ENCODE measurements at places on chromosomes 12 and 14.

DNA sequence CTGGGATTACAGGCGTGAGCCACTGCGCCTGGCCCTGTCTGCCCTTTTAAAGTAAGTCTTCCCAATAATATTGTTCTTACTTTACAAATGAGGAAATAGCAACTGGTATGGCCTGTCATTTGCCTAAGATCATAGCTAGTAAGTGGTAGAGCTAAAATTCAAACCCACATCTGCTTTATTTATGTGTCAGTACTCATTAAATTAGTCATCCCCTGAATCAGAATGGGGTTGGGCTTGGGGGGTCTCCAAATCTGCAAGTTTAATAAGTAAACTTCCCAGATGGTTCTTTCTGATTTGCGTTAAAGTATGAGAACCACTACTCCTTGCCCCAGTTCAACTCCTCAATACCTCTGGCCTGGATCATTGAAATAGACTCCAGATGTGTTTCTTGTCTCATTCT lies 96.2 kb downstream of the FAR2 start:
- DNase-seq: no peak

- no peak for DNase-seq
These were observed 326.6 kb downstream of the BTG1 start for GRCh38 chr12:91819132-91819447.

- no peak for DNase-seq
These were observed 105.9 kb upstream of the ETV6 start for GRCh38 chr12:11543457-11544158.

DNA sequence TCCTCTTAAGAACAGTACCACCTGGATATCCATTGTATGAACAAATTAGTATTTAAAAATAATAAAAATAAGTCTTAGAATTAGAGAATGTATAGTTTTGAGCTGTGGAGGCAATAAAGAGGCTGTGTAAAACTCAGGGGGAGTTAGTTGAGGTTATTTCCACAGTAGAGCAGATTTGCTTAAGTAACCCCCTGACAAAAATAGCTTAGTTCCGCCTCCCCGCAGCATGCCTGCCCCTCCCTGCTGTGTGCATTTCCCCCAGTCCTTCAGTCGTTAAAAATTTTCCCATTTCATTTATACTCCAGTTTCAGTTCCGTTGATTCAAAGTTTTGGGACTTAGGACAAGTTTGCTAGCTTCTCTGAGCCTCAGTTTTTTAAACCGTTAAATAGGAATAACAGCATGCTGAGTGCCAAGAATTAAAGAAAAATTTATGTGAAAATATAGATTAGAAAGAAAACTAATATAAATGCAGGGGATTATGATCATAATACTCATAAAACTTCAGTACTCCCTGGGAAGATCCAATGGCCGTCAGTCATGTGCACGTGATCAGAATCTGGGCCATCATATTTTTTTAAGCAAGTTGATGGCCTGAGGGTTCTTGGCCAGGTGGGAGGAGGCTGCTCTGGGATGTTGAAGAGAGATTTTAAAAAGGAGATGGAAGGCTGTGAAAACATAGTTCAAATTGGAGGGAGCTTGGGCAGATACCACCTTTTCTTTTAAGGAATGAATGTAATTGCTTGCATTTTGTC lies 14.5 kb upstream of the SLC38A2 start:
- DNase-seq: no peak

DNA sequence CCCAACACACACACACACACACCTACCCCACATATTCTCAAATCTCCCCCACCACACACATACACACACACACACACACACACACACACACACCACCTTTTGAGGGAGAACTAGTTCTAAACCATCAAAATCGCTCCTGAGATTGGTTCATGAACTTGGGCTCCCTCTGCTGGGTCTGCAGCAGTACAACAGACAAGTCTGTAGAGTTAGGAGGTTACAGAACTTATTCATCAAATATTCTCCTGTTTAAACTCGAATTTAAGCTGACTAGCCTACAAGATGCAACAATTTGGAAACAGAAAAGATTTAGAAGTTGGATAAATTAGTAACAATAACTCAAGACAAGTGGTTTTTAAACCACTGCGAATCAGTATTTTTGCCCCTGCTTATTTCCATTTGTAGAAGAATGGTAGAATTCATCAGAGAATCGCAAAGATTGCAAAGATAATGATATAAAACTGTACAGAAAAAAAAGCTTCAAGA lies 136.4 kb upstream of the USP15 start:
- peak; percentile 14 for DNase-seq

- DNase-seq: no peak
These were observed 13.1 kb downstream of the ARMH4 start for GRCh38 chr14:58138714-58139482.

GRCh38 chr12:24798335-24798734 lies 150.6 kb downstream of the BCAT1 start:
- DNase-seq: no peak

- peak; percentile 30 for DNase-seq
These were observed 430 bp downstream of the SLC41A2 start for GRCh38 chr12:104957719-104958000.

DNA sequence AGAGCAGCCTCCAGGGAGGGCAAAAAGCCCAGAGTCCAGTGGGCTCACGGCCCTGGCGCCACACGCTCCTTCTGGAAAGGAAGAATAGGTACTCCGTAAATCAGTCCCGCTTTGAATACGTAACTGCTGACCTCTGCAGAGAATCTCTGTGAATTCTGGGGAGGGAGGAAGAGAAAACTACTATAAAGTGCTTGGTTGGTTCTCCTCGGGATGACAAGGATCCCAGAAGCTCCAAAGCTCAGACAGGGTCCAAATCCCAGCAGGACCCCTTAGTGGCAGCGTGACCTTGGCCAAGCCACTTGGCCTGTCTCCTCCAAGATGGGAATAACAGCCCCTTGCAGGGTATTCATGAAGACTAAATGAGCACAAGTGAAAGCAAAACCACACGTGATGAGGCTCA lies 31.7 kb downstream of the ANO2 start:
- no peak for DNase-seq

- DNase-seq: no peak
These were observed 62.4 kb downstream of the TMEM30B start for GRCh38 chr14:61218767-61219166.

- DNase-seq: peak; percentile 39
These were observed 17.3 kb upstream of the YY1 start for GRCh38 chr14:100221533-100222223.

DNA sequence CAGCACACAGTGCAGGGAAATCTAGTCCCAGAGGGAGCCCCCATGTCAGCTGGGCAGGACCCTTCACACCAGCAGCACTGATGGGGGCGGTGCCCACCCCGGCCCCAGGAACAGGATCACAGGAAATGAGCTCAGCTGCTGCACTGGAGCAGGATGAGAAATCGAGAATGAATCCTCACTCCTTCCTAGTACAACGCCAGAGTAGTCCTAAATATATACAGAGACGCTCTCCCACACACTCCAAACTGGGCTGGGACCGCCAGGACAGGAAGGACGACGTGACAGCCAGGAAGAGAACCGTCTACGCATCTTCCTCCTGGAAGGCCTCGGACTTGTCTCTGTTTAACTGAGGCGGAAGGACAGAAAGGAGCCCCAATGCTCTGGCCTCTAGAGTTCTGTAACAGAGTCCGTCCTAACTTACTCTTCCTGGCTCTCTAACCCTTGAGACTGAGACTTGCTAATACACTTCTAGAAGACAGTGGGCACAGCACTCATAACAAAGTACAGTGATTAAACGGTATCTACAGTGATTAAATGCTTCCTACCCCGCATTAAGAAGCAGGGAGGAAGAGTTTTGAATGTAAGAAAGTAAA lies 33.4 kb downstream of the CDC42BPB start:
- DNase-seq: no peak

DNA sequence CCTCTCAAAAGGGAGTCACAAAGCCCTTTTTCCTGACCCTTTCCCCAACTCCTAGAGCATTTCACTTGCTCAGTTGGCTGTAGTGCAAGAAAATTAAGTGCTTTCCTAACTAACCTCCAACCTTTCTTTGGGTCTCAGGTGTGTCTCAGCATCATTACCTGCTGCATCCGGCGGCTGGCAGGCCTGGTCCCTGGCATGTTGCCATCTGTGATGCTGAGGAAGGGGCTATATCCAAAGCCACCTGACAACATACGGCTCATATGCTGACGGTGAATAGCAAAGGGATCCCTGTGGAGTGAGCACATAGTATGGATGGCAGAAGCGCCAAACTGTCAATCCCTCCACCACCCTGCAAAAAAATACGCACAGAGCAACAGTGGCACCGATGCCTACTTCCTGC lies 1.2 kb downstream of the MLF2 start:
- DNase-seq: no peak

DNA sequence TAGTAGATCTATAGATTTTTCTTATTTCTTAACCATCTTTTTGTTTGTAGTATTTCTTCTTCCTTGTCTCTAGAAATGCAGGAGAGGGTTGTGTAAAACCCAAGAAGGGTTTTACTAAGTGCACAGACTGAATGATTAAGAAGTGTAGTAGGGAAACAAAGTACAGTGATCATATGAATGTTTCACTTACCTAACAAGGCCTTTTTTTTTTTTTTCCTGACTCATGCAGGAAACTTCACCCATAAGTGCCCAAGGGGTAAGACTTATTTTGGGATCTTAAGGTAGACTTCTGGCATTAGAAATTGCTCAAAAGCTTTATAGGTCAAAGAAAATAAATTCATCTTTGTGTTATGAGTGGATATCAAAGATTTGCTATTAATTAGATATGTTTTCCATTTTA lies 10.2 kb downstream of the SCN8A start:
- DNase-seq: no peak

DNA sequence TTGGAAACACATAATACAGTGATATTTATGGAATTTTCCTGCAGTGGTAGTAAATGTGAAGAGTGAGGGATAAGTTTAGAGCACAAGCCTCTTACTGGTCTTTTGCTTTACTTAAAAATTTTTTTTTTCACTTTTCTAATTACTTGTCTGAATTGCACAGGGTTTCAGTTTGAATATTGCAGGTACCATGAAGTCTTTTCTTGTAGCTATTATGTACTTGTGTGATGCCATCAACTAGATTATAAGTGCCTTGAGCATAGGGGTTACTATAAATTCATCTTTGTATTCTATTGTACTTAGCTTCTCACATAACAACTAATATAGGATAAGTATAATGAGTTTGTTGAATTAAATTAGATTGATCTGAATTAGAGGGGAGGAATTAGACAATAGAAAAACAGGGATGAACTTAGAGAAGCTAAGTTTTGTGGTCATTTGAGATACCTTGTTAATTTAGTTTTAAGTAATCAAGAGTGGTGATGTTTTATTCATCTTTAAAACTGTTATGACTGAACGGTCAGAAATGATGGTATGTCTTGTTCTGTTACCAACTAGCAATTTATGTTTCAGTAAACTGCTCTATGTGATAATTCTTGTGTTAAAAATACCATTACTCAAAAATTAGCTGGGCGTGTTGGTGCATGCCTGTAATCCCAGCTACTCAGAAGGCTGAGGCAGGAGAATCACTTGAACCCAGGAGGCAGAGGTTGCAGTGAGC lies 42.1 kb downstream of the CCDC91 start:
- DNase-seq: no peak

DNA sequence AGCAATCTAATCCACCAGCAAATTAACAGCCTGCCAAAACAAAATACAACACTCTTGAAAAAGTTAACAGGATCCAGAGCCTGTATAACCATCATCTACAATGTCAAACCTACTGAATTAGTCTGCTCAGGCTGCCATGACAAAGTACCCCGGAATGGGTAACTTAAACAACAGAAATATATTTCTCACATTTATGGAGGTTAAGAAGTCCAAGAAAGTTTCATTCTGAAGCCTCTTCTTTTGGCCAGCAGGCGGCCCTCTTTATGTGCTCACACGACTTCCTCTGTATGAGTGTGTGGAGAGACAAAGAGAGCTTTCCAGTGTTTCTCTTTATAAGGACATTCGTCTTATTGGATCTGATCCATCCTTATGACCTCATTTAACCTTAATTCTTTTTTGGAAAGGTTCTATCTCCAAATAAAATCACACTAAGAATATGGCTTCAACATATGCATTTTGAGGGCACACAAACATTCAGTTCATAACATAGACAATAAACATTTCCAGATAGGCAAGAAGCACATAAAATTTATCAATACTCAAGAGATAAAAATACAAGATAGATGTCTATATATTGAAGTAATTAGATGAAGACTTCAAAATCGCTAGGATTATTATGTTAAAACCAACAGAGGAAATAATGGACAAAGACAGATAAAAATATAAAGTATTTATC lies 5.9 kb upstream of the RERG start:
- DNase-seq: no peak

GRCh38 chr12:39441963-39442830 lies 723 bp downstream of the KIF21A start:
- peak; percentile 26 for DNase-seq

- DNase-seq: no peak
These were observed 23.0 kb upstream of the PRKAB1 start for GRCh38 chr12:119644930-119645329.

DNA sequence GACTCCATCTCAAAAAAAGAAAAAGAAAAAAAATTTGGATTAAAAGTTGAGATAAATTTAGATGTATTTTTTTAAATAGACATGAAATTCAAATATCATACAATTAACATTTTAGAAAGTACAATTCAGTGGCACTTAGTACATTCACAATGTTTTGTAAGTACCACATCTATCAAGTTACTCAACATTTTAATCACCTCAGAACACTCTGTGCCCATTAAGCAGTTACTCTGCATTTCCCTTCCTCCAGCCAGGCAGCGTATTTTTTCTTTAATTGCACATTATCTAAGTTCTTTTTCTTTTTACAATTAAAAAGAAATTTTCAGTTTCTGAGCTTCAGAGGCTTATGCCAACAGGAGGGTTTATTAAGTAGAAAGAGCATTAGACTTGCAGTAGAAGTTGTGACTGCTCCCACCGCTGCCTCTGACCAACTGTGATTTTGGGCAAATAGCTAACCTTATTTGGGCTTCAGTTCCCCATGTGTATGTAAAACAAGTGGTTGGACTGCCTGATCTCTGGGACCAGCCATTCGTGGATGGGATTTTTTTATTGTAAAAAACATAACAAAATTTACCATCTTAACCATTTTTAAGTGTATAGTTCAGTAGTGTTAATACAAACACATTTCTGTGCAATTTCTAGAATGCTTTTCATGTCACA lies 65.7 kb downstream of the WNK1 start:
- no peak for DNase-seq

GRCh38 chr14:22233377-22233776 lies 355.6 kb downstream of the DAD1 start:
- DNase-seq: no peak

DNA sequence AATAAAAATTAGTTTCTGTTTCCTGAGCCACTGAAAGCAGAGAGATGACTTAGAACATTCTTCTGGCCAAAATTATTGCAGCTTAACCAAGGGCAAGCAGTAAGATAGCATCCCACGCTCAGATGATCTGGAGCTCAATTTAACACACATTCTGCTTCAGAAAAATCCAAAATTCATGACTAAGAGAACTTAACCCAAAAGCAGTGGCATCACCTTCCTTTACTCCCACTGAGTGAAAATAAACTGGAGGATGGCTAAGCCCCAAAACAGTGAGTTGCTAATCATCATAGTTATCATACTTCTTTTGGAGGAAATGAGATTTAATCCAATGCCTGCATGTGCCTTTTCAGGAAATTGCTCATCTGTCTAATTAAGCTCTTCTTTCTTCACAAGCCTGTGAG lies 195.4 kb downstream of the DUSP6 start:
- no peak for DNase-seq

Measured in stimulated activated CD8-positive, alpha-beta memory T cell treated with anti-CD3 and anti-CD28 coated beads, Interleukin-2, amount 100 ng/mL, for 48 hours (primary cell).